ENCODE measurements at places on chromosomes 6 and 20. TPM values are rescaled to one million over a fixed set of nuclear protein-coding genes. Genes with fewer than 3 reads are reported as not detected.

- H3K4me1 ChIP-seq: no peaks in the 10 kb centered on the region
- H3K27ac ChIP-seq: no peak overlapping the region
- H3K27me3 ChIP-seq: no peaks in the 10 kb centered on the region
Observed at GRCh38 chr6:158825951-158826306, 6.8 kb upstream of the EZR start.

Gene PACSIN1
- not detected for total RNA-seq

DNA sequence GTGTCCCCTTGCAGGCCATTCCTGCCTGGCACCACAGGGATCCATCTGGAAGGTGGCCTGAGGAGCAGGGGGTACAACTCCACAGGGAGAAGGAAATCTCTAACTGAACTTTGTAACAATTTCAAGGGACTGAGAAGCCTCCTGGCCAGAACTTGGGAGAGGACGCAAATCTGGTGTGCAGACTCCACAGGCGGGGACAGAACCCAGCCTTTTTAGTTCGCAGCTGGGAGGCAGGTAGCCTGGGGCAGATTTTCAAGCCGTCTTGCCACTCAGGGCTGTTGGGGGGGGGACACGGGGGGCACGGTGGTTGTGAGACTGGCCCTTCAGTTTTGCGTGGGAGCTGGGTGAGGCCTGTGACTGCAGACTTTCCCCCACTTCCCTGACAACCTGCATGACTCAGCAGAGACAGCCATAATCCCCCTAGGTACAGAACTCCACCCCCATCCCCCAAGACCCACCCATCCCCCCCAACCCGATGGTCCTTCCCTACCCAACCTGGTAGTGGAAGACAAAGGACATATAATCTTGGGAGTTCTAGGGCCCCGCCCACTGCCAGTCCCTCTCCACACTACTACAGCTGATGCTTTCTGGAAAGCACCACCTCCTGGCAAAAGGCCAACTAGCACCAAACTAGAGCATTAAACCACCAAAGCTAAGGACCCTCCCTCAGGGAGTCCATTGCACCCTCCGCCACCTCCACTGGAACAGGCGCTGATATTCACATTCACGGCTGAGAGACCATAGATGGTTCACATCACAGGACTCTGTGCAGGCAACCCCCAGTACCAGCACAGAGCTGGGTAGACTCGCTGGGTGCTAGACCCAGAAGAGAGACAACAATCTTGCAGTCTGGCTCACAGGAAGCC, 3.0 kb upstream of the HUS1B start:
- H3K4me3 ChIP-seq: no peak overlapping the region
- no peak for DNase-seq
- no peak overlapping the region for H3K27ac ChIP-seq
- H3K36me3 ChIP-seq: no peaks in the 10 kb centered on the region
- H3K4me1 ChIP-seq: no peaks in the 10 kb centered on the region

Gene CDKN1A
- total RNA-seq: 56.1 TPM

GRCh38 chr20:17023806-17024205, 203.0 kb upstream of the PCSK2 start:
- no peaks in the 10 kb centered on the region for H3K27me3 ChIP-seq
- no peaks in the 10 kb centered on the region for H3K36me3 ChIP-seq
- no peak for DNase-seq

DNA sequence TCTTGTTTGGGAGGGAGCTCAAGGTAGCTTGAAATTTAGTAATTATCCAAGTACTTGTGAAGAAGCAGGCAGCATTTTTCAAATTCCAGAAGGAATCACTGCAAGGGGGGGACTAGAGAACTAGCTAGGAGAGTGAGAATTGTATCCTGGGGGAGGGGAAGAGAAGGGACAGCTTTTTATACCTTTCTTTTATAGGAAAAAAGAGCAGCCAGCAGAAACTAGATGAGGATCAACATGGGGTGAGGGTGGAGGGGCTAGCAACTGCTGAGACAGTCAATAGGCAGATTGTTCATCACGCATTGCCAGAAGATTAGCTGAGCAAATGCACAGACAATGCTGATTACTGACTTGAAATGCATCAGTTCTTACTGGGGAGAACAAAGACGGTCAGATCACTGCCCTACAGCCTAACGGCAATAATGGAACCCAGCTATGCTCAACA, 514.3 kb upstream of the CITED2 start:
- no peak overlapping the region for H3K27ac ChIP-seq
- H3K27me3 ChIP-seq: no peaks in the 10 kb centered on the region
- H3K4me3 ChIP-seq: no peak overlapping the region
- no peaks in the 10 kb centered on the region for H3K36me3 ChIP-seq

DNA sequence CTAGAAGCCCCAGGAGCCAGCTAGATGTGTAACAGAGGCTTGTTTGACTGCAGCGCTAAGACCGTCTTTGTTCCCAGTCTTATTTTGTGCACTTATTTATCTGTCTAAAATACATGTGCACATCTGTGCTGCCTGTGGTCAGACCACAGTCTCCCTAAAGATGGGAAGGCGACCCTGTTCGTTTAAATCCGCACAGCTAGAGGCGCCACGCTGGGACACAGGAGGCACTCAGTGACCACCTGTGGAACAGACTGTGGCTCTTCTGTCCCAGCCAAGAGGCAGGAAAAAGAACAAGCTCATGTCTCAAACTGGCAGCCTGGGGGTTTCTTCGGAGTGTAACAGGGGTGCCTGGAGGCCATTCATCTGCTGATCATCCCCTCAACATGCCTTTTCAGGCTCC, 66.8 kb downstream of the CPNE5 start:
- H3K4me3 ChIP-seq: no peak overlapping the region
- H3K4me1 ChIP-seq: peaks cover 15% of the 10 kb centered on the region
- no peak for DNase-seq
- no peaks in the 10 kb centered on the region for H3K27me3 ChIP-seq
- no peak overlapping the region for H3K27ac ChIP-seq

- peaks cover 3% of the 10 kb centered on the region for H3K4me1 ChIP-seq
- peaks cover 6% of the 10 kb centered on the region for H3K27me3 ChIP-seq
- DNase-seq: peak; percentile 56
Observed at GRCh38 chr20:45470937-45471336, 1.4 kb downstream of the WFDC2 start.

Gene SCRT2
- total RNA-seq: not detected

GRCh38 chr6:121934451-121934850, 465.0 kb upstream of the HSF2 start:
- no peak overlapping the region for H3K27ac ChIP-seq
- peak; percentile 3 for DNase-seq
- peaks cover 3% of the 10 kb centered on the region for H3K4me1 ChIP-seq
- H3K36me3 ChIP-seq: no peaks in the 10 kb centered on the region
- no peaks in the 10 kb centered on the region for H3K27me3 ChIP-seq

Gene DYNLT1
- 104 TPM for total RNA-seq

DNA sequence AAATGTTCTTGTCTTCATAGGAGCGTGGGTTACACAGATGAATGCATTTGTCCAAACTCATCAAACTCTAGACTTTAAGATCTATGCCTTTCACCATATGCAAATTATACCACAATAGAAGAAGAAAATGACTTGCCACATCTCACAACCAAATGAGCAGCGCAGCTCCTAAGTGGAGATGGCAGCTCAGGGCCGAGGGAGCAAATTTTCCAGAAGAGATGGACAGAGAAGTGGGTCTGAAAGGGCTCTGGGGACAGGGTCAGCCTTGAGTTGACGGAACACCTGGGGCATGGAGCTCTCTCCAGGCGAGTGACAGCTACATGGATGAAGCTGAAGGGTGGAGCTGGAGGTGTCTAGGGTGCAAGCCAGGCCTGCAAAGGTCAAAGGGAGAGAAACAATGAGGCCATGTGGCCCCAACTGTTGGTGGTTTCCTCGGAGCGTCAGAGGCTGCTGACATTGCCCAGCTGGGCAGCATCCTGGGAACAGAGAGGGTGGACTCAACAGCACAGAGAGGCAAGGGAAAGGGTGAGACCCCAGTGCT, 228.3 kb downstream of the NRN1 start:
- no peak overlapping the region for H3K27ac ChIP-seq
- no peaks in the 10 kb centered on the region for H3K4me1 ChIP-seq
- H3K4me3 ChIP-seq: no peak overlapping the region
- DNase-seq: no peak
- no peaks in the 10 kb centered on the region for H3K27me3 ChIP-seq

DNA sequence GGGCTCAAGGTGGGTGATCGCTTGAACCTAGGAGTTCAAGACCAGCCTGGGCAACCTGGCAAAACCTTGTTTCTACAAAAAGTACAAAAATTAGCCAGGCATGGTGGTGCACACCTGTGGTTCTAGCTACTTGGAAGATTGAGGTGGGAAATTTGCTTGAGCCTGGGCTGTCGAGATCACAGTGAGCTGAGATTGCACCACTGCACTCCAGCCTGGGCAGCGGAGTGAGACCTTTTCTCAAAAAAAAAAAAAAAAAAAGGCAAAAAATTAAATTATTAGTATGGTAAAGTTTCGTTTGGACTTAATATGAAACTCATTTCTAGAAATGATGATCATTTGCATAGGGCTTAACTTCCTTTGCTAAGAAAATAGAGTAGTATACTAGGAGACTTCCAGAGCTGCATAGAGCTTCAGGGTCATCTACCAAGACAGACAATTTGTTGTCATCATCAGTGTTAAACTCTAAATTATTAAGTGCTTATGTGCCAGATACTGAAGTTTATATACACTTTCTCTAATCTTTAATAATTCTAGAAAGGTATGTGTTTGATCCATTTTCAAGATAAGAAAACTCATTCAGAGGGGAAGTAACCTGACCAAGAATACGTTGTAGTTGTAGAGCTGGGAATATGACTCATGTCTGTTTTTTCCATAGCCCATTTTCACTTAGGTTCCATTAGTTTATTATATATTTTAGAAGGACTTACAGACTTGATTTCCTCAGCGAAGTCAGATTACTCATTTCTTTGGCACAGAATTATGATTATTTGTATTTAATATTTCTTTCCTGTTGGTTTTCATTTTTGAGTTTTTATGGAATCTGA, 84.5 kb downstream of the SLC16A10 start:
- H3K27me3 ChIP-seq: no peaks in the 10 kb centered on the region
- H3K27ac ChIP-seq: no peak overlapping the region
- no peaks in the 10 kb centered on the region for H3K36me3 ChIP-seq
- H3K4me3 ChIP-seq: no peak overlapping the region

GRCh38 chr6:52399511-52400312, 20.4 kb upstream of the EFHC1 start:
- no peak overlapping the region for H3K4me3 ChIP-seq
- peak; percentile 70 for DNase-seq
- H3K27ac ChIP-seq: no peak overlapping the region
- H3K27me3 ChIP-seq: no peaks in the 10 kb centered on the region

DNA sequence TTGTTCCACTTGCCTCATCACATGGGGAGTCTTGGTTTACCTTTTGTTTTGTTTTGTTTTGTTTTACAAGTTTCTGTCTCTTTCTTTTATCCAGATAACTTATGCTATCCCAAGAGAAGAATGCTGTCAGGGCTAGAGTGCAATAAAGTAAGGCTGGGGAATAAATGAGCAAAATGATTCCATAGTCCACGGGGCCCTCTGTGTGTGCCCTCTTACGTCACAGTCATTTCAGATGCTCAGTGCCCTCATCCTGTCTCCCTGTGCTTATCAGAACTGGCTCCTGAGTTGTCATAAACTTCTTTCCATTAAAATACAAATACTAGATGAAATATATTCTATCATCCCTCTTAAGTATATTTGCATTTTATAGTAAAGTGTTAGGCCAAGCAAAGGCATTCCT, 30.8 kb upstream of the ENPP1 start:
- H3K36me3 ChIP-seq: no peaks in the 10 kb centered on the region
- H3K4me1 ChIP-seq: no peaks in the 10 kb centered on the region
- no peak overlapping the region for H3K27ac ChIP-seq

Gene TPD52L1
- total RNA-seq: not detected

Gene PPIL6
- total RNA-seq: not detected

DNA sequence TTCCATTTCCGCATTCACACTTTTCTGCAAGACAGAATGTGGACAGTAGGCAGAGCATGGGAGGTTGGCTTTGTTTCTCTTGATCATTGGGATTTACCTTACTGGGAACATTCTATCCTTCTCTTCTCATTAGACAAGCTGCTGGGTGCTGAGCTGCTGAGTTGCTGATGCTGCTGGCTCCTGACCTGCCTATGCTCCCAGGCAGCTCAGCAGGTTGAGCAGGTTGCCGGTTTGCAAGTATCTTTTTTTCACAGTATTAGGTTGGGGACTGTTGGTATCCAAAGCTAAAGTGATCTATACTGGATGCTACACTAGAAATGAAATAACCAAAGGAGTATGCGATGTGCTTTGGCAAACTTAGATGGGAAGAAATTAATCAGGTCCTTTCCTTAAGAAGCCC, 23.7 kb upstream of the ADGRF4 start:
- no peaks in the 10 kb centered on the region for H3K36me3 ChIP-seq
- DNase-seq: no peak
- H3K4me1 ChIP-seq: no peaks in the 10 kb centered on the region
- H3K27me3 ChIP-seq: no peaks in the 10 kb centered on the region
- H3K27ac ChIP-seq: no peak overlapping the region

DNA sequence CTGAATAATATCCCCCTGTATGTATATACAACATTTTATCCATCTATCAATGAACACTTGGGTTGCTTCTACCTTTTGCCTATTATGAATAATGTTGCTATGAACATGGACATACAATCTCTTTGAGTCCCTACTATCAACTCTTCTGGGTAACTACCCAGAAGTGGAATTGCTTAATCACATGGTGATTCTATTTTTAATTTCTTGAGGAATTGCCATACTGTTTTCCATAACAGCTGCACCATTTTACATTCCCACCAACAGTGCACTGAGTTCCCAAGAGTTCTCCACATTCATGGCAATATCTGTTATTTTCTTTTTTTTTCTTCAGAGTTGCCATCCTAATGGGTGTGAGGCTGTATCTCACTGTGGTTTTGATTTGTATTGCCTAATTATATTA, 88.3 kb downstream of the ZHX3 start:
- H3K36me3 ChIP-seq: no peaks in the 10 kb centered on the region
- no peaks in the 10 kb centered on the region for H3K27me3 ChIP-seq
- DNase-seq: no peak
- H3K27ac ChIP-seq: no peak overlapping the region

- no peak overlapping the region for H3K4me3 ChIP-seq
- H3K27ac ChIP-seq: no peak overlapping the region
- H3K36me3 ChIP-seq: no peaks in the 10 kb centered on the region
- peaks cover 13% of the 10 kb centered on the region for H3K4me1 ChIP-seq
Observed at GRCh38 chr20:38270869-38271605, 10.5 kb upstream of the KIAA1755 start.

GRCh38 chr6:170295510-170296422, 4.9 kb upstream of the DLL1 start:
- no peaks in the 10 kb centered on the region for H3K36me3 ChIP-seq
- H3K27me3 ChIP-seq: peaks cover 45% of the 10 kb centered on the region
- H3K27ac ChIP-seq: no peak overlapping the region
- peak overlapping the region; percentile 44 for H3K4me3 ChIP-seq
- DNase-seq: peak; percentile 26

- H3K27me3 ChIP-seq: no peaks in the 10 kb centered on the region
- no peaks in the 10 kb centered on the region for H3K4me1 ChIP-seq
- no peak overlapping the region for H3K4me3 ChIP-seq
- H3K36me3 ChIP-seq: no peaks in the 10 kb centered on the region
Observed at GRCh38 chr6:11226005-11226404, 6.5 kb downstream of the NEDD9 start.

Data from SJCRH30 (cell line).